ENCODE measurements at places on chromosomes 3 and 15. TPM values are rescaled to one million over a fixed set of nuclear protein-coding genes. Genes with fewer than 3 reads are reported as not detected.

- DNase-seq: no peak
These were observed 20.5 kb downstream of the SLC41A3 start for GRCh38 chr3:126063358-126063965.

DNA sequence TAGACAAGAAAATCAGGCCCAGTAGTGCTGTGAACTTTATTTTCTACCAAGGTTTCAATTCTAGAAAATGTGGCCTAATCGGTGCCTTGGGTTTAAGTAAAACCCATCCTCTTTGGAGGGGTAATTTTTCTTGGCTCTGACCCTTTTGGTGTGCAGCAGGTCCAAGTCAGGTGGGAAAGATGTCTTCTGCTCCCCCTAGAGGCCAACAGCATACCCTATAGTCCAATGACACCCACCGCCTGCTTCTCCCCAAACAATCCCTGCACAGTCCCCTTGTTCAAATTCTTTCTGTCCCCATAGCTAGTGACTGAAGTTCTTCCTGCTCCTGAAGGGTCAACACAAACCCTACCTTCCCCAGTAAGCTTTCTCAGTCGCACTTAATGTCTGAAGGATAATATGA, 261.8 kb upstream of the GOLGA6L4 start:
- DNase-seq: peak; percentile 14

DNA sequence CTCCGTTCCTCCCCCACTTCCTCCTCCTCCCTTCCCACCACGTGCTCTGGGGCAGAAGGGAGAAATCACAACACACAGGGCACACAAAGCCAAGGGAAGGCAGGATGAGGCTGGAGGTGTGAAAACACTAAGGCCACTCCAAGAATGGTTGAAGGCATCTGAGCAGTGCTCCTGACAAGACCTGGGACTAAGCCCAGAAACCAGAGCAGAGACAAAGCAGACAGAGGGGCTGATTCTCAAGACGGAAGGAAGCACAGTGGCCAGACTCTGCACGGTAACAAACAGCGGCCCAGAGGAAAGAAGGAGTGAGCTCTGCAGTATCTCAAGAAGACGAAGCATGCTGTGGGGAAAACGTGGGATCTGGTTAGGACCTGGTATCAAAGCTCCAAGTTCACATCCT, 78.1 kb downstream of the ADCY5 start:
- DNase-seq: no peak

GRCh38 chr3:72465853-72466252, 382.4 kb downstream of the SHQ1 start:
- no peak for DNase-seq

- DNase-seq: peak; percentile 46
These were observed 26.0 kb upstream of the CORO2B start for GRCh38 chr15:68552773-68553172.

GRCh38 chr3:153070511-153070868, 91.5 kb upstream of the RAP2B start:
- DNase-seq: no peak

- no peak for DNase-seq
These were observed 65.9 kb upstream of the PAQR5 start for GRCh38 chr15:69232765-69233164.

DNA sequence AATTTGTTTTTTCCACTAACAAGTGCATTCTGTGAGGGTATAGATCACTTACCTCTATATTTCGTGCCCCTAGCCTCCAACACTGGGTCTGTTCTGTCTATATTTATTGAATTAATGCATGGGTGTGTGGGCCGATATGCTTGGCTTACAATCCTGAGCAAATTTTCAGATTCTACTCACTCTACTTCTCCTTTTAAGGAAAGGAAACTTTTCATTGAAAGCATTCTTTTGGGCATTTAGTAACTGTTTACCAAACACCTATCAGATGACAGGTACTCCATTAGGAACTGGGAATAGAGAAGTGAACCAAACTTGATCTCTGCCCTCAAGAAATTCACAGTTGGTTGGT, 60.5 kb downstream of the TLE3 start:
- DNase-seq: no peak

The CSTA gene
- not detected for total RNA-seq

DNA sequence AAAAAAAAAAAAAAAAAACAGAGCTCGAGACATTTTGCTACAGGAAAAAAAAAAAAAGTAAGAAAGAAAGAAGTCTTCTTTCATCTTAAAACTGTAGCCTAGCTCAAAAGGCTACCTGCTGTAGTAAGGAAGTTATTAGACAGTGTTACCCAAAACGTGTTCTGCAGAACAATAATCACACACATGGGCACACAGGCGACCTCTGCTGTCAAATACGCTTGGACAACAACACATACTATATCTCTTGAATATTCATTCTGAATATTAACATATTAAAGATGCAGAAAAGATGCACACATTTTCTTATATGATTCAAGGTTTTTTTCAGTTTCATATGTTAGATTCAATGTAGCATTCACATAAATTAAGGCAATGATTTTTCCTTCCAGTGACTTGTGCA, 215.8 kb downstream of the ROBO1 start:
- no peak for DNase-seq

- DNase-seq: no peak
These were observed 82.4 kb downstream of the RTP4 start for GRCh38 chr3:187450431-187451190.

DNA sequence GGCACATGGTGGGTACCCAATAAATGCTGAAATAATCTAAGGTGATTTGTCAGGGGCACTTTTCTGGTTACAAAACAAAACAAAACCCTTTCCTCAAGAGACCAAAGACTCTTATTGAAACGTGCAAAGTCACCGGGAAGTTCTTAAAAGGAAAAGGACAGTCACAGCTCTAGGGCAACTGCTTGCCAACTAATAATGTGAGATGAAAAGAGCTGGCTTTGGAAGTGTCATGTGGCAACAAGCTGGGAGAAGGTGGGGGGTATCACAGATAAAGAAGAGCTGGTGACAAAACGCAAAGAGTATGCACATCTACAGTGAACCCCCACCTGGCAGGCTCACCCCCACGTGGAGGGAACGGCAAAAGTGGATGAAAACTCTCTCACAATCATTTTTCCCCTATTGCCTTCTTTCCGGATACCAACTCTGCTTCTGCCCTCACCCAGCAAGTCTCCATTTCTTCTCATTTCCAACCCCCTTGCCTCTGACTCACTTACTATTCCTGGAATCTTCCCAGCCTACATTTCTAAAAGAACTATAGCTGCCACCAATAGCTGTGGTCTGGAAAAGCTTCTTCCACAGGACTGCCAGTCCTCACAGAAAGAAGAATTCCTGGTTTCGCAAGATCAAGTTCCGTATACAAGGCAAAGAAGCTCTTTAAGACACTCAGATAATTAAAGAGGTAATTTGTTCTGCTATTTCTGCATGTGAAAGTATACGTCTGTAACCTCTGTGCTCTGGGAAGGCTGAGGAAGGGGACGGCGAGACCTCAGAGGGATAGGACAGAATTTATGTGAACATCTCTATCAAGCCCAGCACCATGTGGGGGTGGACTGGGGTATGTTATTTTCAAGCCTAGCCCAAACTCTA, 21.8 kb upstream of the ANPEP start:
- DNase-seq: peak; percentile 37

DNA sequence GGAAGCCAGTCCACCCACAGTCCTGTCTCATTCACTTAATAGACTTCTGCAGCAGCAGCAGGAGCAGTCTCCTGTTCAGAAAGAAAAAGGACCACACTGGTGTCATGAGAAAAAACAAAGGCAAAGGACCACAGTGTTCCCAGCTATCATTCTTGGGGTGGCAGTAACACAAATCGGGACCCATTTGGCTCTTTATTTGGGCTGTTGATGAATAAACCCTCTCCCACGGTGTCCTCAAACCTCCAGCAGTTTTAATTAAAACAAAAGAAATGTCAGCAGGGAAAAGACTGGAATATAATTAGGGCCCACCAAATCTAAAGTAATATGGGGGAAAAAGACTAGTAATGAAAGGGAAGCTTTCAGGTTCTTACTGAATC, 210.5 kb upstream of the SLC2A2 start:
- DNase-seq: no peak

DNA sequence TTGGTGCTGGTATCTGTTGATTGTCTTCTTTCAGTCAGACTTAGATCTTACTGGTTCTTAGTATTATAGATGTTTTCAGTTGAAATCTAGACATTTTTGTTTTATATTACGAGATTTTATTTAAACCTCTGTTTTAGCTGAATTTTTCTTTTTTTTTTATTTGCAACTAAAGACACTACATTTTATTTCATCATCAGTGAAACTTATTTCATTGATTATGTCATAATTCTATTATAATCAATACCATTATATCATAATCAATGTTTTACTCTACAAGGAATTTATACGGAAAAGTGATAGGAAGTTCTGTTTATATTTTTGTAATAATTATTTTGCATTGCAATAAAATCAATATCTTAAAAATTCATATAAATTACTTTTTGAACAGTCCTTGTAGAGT, 477.4 kb upstream of the MDFIC2 start:
- no peak for DNase-seq

DNA sequence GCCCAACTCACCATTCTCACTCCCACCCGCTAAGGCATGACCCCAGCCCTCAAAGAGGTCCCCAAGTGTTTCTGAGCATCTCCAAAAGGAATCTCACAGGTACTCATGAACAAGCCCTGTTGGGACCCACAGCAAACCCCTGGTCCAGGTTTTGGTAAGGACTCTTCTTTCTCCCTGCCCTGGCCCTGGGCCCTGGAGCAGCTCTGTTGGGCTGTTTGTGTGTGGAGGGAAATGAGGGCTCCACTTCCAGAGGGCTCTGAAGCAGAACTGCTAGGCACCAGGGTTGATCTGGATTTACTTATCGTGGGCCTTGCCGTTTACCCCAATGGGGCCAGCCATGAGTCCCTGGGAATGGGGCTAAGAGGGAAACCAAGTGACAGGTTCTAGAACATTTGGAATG, 92.9 kb downstream of the TLE3 start:
- no peak for DNase-seq

The MAGI1 gene
- total RNA-seq: 49.0 TPM

Measured in dermis microvascular lymphatic vessel endothelial cell (primary cell).